ENCODE measurements at places on chromosomes 2 and 18.

GRCh38 chr2:6986912-6987361 is 69.7 kb downstream of the RNF144A start:
- peaks cover 3% of the 10 kb centered on the region for H3K36me3 ChIP-seq
- H3K4me3 ChIP-seq, result no peak overlapping the region
- H3K27ac ChIP-seq, result no peak overlapping the region
- DNase-seq, result no peak
- H3K4me1 ChIP-seq, result no peaks in the 10 kb centered on the region

GRCh38 chr2:60252581-60253150 is 300.8 kb downstream of the BCL11A start:
- H3K36me3 ChIP-seq, result no peaks in the 10 kb centered on the region
- H3K27me3 ChIP-seq, result no peaks in the 10 kb centered on the region
- no peaks in the 10 kb centered on the region for H3K4me1 ChIP-seq
- H3K4me3 ChIP-seq, result no peak overlapping the region
- H3K27ac ChIP-seq, result no peak overlapping the region

DNA sequence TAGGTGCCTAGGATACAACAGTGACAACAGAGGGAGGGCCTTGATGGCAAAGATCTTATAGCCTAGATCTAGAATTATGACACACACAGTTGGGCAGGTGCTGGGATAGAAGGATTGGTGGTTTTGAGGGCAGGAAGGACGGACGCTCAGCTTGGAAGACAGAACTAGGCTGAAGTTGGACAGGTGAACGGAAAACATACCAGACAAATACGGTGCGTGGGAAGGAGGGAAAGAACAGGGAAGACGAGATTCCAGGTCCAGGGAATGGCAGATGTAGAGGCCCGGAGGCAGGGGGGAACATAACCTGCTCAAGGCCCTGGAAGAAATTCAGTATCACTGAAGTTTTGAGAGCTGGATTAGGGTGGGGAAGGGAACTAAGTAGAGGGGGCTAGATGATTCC is 40.8 kb downstream of the CRACDL start:
- no peak overlapping the region for H3K27ac ChIP-seq
- no peaks in the 10 kb centered on the region for H3K36me3 ChIP-seq
- no peaks in the 10 kb centered on the region for H3K27me3 ChIP-seq
- no peak overlapping the region for H3K4me3 ChIP-seq
- H3K4me1 ChIP-seq, result no peaks in the 10 kb centered on the region
- DNase-seq, result no peak

DNA sequence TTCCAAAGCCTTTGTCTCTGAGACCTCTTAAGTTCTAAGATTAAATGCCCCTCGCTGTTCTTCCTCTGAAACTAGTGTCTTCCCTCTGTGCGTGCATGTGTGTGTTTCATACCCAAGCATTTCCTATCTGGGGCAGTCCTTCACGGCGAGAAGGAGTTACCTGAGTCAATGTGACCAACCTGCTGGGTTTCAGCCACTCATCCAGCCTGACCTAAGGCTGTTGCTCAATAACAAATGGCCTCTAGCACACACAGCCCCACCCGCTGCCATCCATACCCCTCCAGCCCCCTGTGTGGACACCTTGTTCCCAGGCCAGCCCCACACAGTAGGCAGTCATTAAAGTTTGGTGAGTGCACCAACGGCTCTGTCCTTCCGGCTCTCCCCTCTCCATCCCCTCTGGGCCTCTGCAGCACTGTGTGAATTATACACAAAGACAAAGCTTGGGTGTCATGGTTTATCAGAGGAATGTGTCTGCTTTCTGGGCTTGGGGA is 53.8 kb upstream of the FOSL2 start:
- H3K27me3 ChIP-seq, result no peaks in the 10 kb centered on the region
- H3K4me3 ChIP-seq, result no peak overlapping the region
- no peak overlapping the region for H3K27ac ChIP-seq
- H3K4me1 ChIP-seq, result no peaks in the 10 kb centered on the region

- no peaks in the 10 kb centered on the region for H3K4me1 ChIP-seq
- no peak overlapping the region for H3K27ac ChIP-seq
- H3K4me3 ChIP-seq, result no peak overlapping the region
- H3K36me3 ChIP-seq, result no peaks in the 10 kb centered on the region
Observed at GRCh38 chr18:58488041-58488440, 140.8 kb downstream of the ALPK2 start.

DNA sequence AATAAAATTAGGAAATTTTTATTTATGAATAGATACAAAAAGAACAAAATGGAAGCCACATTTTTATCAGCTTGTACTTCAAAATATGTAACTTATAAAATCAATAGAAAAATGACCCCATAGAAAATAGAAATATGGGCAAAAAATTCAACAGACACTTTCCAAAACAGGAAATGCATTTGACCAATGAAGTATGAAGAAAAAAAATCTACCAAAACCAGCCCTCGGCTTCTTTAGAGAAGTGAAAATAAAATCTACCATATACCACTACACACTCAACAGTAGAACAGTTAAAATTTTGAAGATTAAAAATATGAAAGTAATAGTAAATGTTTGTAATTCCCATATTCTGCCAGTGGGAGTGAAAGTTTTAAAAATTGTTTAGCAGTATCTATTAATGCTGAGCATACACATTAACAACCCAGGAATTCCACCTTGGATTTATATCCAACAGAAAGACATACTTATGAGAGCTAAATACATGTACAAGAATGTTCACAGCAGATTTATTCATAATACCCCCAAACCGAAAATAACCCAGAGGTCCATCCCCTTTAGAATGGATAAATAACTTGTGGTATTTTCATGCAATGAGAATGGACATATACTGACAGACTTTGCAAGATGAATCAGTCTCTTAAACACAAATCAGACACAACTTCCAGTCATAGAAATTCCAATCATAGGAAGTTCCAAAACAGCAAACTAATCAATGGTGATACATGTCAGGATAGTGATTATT is 318.0 kb downstream of the FIGN start:
- no peaks in the 10 kb centered on the region for H3K4me1 ChIP-seq
- no peak overlapping the region for H3K4me3 ChIP-seq
- H3K27ac ChIP-seq, result no peak overlapping the region
- H3K36me3 ChIP-seq, result no peaks in the 10 kb centered on the region
- DNase-seq, result no peak

GRCh38 chr2:55010915-55011314 is 39.3 kb downstream of the RTN4 start:
- peak overlapping the region; percentile 35 for H3K27ac ChIP-seq
- peaks cover 21% of the 10 kb centered on the region for H3K4me1 ChIP-seq
- H3K36me3 ChIP-seq, result no peaks in the 10 kb centered on the region
- no peak for DNase-seq

DNA sequence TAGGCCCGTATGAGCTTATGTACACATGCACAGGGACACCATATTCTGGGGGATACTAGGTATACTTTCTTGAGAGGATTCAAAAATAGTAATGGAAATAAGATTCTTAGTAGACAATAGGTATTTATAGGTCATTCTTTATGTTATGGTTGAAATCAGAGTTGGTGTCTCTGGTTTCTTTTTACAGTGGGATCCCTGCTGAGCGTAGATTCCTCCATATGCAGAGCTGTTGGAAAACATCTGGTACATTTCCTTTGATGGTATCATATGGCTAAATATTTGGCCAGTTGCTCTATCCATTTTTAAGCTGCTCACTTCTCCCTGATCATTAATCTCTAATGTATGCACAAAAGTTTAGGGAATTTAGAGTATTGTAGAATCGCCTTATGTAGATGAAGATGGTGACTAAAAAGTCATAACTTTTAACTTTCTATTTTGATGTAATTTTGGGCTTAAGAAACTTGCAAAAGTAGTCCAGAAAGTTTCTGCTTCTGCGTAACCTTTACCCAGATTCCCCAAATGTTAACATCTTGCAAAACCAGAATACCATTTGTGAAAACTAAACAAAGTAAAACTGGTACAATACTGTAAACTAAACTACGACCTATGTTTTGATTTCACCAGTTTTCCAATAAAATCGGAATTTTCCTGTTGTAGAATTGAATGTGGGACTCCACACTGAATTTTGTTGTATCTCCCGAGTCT is 5.4 kb downstream of the ARHGAP28 start:
- H3K4me3 ChIP-seq, result no peak overlapping the region
- no peak for DNase-seq
- no peaks in the 10 kb centered on the region for H3K27me3 ChIP-seq
- H3K4me1 ChIP-seq, result no peaks in the 10 kb centered on the region

GRCh38 chr2:11920993-11921583 is 174.7 kb downstream of the LPIN1 start:
- no peak for DNase-seq
- no peaks in the 10 kb centered on the region for H3K36me3 ChIP-seq
- H3K4me3 ChIP-seq, result no peak overlapping the region
- H3K27ac ChIP-seq, result no peak overlapping the region
- H3K4me1 ChIP-seq, result no peaks in the 10 kb centered on the region
- no peaks in the 10 kb centered on the region for H3K27me3 ChIP-seq

DNA sequence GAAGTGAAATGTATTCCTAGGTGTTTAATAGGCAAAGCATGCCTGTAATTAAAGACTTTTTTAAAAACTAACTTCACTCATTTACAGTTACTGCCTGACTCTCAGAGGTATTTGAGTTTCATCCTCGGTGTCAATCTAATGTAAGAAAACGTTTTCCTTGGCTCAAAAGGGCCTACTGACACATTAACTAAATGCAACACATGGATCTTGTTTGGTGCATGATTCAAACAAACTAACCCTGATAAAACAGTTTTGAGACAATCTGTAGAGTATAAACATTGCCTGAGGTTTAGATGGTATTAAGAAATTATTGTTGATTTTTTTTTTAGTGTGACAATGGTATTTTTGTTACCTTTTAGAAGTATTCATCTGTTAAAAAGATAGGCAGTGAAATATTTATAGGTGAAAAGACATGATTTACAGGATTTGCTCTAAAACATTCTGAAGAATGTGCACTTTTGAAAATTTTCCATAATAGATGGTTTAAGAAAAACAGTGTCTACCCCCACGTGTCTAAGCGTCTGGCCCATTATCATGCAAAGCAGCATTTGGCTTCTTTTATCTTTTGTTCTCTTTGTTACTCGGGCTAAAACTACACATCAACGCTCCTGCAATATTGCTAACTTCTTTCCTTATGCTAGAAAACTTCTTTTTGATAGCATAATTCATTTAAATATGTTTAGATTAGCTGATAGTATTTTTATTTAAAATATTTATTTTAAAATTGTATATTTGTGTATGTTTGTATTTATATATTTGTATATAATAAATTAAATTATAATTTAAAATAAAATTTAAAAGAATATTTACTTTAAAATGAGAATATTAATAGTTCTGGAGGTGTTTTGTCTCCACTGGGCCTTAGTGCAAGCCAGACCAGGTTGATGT is 160.2 kb upstream of the NDUFV2 start:
- no peaks in the 10 kb centered on the region for H3K27me3 ChIP-seq
- no peak overlapping the region for H3K27ac ChIP-seq
- H3K4me1 ChIP-seq, result no peaks in the 10 kb centered on the region
- no peaks in the 10 kb centered on the region for H3K36me3 ChIP-seq

DNA sequence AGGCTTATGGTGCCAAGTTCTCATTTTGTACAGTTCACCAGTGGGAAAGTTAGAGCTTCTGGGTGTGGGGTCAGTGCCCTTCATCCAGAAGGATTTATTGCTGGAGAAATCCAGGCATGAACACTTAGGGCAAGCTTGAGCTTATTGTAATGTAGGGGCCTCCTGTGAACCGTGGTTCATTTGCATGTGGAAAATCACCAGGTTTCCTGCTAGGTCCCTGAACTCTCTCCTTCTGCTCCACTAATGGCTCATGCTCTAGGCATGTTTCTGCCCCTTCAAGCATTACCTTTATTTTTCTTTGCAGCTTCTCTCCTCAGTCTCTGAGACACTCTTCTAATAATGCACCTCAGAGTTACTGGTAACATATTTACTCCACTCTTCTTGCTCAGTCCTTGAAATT is 79.3 kb upstream of the FAM98A start:
- no peaks in the 10 kb centered on the region for H3K4me1 ChIP-seq
- no peaks in the 10 kb centered on the region for H3K27me3 ChIP-seq
- DNase-seq, result no peak
- H3K27ac ChIP-seq, result no peak overlapping the region

- H3K4me3 ChIP-seq, result no peak overlapping the region
- DNase-seq, result no peak
- no peak overlapping the region for H3K27ac ChIP-seq
- no peaks in the 10 kb centered on the region for H3K4me1 ChIP-seq
Observed at GRCh38 chr2:179193759-179194394, 70.8 kb downstream of the SESTD1 start.

DNA sequence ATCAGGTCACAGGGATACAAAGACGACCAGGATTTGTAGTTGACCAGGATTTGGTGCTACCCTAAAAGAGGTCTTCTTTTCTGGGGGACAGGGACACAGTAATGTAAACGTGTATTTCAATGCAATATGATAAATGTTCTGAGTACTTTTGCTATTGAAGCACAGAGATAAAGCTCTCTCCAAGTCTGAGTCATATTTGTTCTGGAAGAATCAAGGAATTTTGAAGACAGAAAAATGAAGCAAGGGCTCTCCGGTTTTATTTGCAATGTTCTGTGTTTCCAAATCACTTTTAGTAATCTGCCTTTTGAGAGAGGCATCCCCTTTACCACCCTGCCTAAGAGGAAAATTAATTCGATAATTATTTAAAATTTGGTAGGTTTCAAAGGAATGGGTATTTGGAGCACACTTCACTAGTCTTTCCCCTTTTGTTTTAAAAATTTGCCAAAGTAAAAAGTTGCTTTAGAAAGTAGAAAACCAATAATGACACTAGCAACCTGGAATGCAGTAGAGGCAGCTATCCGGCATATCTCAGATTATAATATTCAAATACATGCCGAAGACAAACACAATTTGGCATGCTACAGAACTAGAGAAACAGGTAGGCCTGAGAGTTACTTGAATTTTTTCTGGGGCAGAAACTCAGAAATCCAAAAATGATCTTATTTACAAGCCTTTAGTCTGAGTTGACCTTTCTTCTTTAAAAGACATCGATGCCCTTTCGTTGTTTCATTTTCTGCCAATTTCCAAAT is 82.7 kb downstream of the MREG start:
- DNase-seq, result no peak
- no peaks in the 10 kb centered on the region for H3K27me3 ChIP-seq
- H3K4me3 ChIP-seq, result no peak overlapping the region
- H3K27ac ChIP-seq, result no peak overlapping the region
- no peaks in the 10 kb centered on the region for H3K4me1 ChIP-seq
- H3K36me3 ChIP-seq, result no peaks in the 10 kb centered on the region

DNA sequence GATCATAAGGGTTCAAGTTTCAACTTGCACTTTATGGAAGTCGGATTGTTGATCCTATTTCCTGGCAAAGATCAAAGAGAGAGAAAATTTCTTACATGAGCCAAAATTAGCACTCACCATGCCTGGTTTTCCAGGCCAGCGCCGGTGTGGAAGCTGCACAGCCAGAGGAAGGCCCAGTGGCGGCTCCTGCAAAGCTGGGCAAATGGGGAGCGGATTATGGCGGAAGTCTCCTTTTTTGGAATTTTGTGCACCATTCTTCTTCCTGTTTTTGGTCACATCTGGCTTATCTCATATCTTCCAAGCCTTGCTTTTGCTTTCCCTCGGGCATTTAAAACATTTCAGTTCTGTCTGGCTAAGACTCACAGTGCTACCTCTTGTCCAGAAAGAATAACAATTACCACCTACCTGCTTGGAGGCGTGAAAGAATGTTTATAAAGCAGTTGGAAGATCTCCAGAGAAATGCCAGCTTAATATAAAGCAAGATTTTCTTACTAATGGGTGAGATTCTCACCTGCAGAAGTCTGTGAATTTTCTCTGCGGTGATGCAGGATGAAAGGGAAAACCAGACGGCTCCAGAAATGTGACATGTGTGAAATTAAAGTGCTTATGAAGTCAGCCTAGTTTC is 94.3 kb downstream of the ASAP2 start:
- no peaks in the 10 kb centered on the region for H3K4me1 ChIP-seq
- DNase-seq, result no peak
- H3K27ac ChIP-seq, result no peak overlapping the region
- no peak overlapping the region for H3K4me3 ChIP-seq
- H3K27me3 ChIP-seq, result no peaks in the 10 kb centered on the region

All from effector memory CD4-positive, alpha-beta T cell (primary cell).